MG63 (cell line): ENCODE measurements at places on chromosomes 6 and 20. TPM values are rescaled to one million over a fixed set of nuclear protein-coding genes. Genes with fewer than 3 reads are reported as not detected.

Gene C6orf118
- not detected in 2 replicates for total RNA-seq

Gene UNC93A
- total RNA-seq, result not detected in 2 replicates

Gene TRIM31
- not detected in 2 replicates for total RNA-seq

Gene ZNF512B
- total RNA-seq, result 14.4 and 20.8 TPM in 2 replicates

Gene ASIP
- total RNA-seq, result not detected in 2 replicates

Gene TBX18
- 16.4 and 31.6 TPM in 2 replicates for total RNA-seq

Gene RCAN2
- 5.5 and 7.6 TPM in 2 replicates for total RNA-seq

Gene NXT1
- 46.7 and 55.1 TPM in 2 replicates for total RNA-seq

Gene CALHM6
- total RNA-seq, result 0.16 and 1.7 TPM in 2 replicates

Gene DUSP15
- total RNA-seq, result 1.3 and 1.9 TPM in 2 replicates

Gene COL9A3
- total RNA-seq, result 2.8 TPM in 1 of 2 replicates, not detected in the other

Gene RRBP1
- 65.2 and 83.3 TPM in 2 replicates for total RNA-seq

Gene PLEKHG1
- 0.91 and 0.99 TPM in 2 replicates for total RNA-seq

Gene KPNA5
- 2.8 and 9.5 TPM in 2 replicates for total RNA-seq

Gene RIPOR2
- total RNA-seq, result 0.40 and 0.42 TPM in 2 replicates

Gene ADGRG6
- total RNA-seq, result 0.64 and 0.99 TPM in 2 replicates

Gene GLP1R
- total RNA-seq, result not detected in 2 replicates

Gene PRSS16
- total RNA-seq, result 0.33 TPM in 1 of 2 replicates, not detected in the other

Gene VSX1
- total RNA-seq, result not detected in 2 replicates

Gene TRIM10
- not detected in 2 replicates for total RNA-seq

Gene HLA-DQA1
- total RNA-seq, result not detected in 2 replicates

Gene EYA4
- 6.1 and 12.0 TPM in 2 replicates for total RNA-seq

Gene HLA-DRB1
- not detected in 2 replicates for total RNA-seq

Gene GSTA2
- 0.63 TPM in 1 of 2 replicates, not detected in the other for total RNA-seq

Gene CTCFL
- not detected in 2 replicates for total RNA-seq

Gene MMP24OS
- 4.4 and 4.7 TPM in 2 replicates for total RNA-seq

Gene CRISP3
- not detected in 2 replicates for total RNA-seq

Gene ACTL10
- 2.4 and 3.5 TPM in 2 replicates for total RNA-seq

Gene HCRTR2
- not detected in 2 replicates for total RNA-seq

Gene OLIG3
- total RNA-seq, result not detected in 2 replicates

Gene RNF144B
- total RNA-seq, result 1.9 and 4.3 TPM in 2 replicates

Gene IL20RA
- total RNA-seq, result 0.03 TPM in 1 of 2 replicates, not detected in the other

Gene NKAIN4
- not detected in 2 replicates for total RNA-seq

Gene RAET1L
- total RNA-seq, result 1.4 TPM in 1 of 2 replicates, not detected in the other

Gene CTAGE9
- not detected in 2 replicates for total RNA-seq

Gene SRMS
- not detected in 2 replicates for total RNA-seq

Gene GTSF1L
- not detected in 2 replicates for total RNA-seq

Gene GNMT
- not detected in 2 replicates for total RNA-seq

Gene ELOVL2
- 41.8 and 56.3 TPM in 2 replicates for total RNA-seq

Gene PLN
- total RNA-seq, result not detected in 2 replicates

Gene TMC2
- total RNA-seq, result not detected in 2 replicates

Gene SIRPD
- not detected in 2 replicates for total RNA-seq

Gene TP53TG5
- not detected in 2 replicates for total RNA-seq

Gene CDC5L
- 89.6 and 116 TPM in 2 replicates for total RNA-seq

Gene CDH22
- not detected in 2 replicates for total RNA-seq

Gene DCBLD1
- total RNA-seq, result 20.9 and 34.8 TPM in 2 replicates

Gene GPLD1
- total RNA-seq, result not detected in 2 replicates

Gene ARHGAP40
- not detected in 2 replicates for total RNA-seq

Gene SCGN
- not detected in 2 replicates for total RNA-seq

Gene BCAS1
- total RNA-seq, result not detected in 2 replicates
